Mucosa of gallbladder (tissue), 1 donor: ENCODE measurements at places on chromosomes 7 and 10. TPM values are rescaled to one million over a fixed set of nuclear protein-coding genes. Genes with fewer than 3 reads are reported as not detected.

- DNase-seq: no peak
Observed at GRCh38 chr7:36486336-36486735, 96.7 kb downstream of the ANLN start.

DNA sequence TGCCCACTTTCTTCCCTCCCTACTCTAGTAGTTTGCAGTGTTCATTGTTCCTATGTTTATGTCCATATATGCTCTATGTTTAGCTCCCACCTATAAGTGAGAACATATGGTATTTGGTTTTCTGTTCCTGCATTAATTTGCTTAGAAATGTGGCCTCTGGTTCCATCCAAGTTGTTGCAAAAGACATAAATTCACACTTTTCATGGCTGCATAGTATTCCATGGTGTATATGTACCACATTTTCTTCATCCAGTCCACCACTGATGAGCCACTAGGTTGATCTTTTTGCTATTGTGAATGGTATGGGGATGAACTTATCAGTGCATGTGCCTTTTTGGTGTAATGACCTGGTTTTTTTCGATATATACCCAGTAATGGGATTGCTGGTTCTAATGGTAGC is 1089.1 kb downstream of the GRM8 start:
- no peak for DNase-seq

- DNase-seq: no peak
Observed at GRCh38 chr7:98569691-98570337, 47.3 kb upstream of the NPTX2 start.

GRCh38 chr10:49781247-49781646 is 19.1 kb upstream of the OGDHL start:
- DNase-seq: no peak

DNA sequence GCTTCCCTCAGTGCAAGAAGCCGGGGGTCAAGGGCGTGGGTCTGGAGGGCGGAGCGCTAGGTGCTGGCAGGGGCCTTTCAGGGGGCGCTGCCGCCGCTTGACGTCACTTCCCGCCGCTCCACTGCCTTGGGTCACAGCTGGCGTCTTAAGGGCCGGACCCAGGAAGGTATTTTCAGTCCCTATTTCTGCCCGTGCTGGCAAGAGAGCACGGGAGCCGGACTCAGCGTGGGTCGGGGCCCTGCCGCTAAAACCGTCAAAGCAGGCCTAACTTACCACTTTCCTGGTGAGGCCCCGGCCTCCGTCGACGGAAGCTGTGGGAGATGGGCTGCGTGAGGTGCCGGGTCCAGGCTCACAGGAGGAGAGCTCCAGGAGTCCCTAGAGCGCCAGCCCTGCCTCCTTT is 12.0 kb downstream of the VAX1 start:
- DNase-seq: no peak

DNA sequence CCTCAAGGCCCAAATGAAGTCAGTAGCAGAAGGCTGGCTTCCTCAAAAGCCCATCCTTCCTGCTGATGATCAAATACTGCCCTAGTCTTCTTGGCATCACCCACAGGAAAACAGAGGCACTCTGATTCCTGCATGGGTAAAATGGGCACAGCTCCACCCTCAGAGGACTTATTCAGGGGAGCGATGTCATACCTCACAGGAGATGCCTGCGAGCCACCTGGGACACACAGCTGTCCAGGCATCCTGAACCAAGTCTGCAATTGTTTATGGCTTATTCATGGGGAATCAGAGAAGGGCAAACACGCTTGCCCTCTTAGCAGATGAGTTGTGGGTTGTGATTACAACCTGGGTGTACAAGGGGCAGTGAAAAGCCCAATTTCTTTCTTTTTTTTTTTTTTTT is 22.0 kb upstream of the LMTK2 start:
- DNase-seq: no peak

- DNase-seq: no peak
Observed at GRCh38 chr7:26989897-26990670, 105.7 kb downstream of the HOXA1 start.

DNA sequence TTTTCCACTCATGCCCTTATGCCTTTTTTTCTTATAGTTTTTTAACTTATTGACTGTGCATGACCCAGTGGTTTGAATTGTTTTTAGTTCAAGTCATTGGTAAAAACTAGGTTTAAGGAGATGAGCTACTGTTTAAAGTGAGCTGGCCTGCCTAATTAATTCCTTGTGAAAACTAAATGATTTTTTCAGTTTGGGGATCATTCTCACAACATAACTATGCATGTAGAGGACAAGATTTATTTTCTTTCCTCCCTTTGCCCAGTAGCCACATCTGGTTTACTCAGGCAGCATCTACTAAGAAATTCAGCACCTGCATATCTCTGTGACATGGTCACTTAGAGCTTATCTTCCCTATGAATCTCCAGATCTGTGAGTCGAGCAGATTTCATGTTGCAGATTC is 1.7 kb downstream of the ADO start:
- no peak for DNase-seq

DNA sequence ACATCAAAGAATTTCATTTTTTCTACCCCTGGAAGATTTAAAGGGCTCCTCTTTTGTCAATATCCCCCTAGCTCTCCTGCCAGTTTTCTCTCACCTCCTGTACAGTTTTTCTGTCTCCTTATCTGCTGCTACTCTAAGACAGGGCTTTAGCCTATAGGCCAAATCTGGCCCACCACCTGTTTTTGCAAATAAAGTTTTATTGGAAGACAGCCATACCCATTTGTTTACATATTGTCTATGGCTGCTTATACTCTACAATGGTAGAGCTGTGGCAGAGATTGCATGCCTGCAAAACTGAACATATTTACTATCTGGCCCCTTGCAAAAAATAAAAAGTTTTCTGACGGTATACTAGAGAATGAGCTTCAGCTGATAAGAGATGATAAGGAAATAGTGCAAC is 37.4 kb upstream of the GARS1 start:
- no peak for DNase-seq

- no peak for DNase-seq
Observed at GRCh38 chr7:122311050-122311700, 6.6 kb upstream of the FEZF1 start.

DNA sequence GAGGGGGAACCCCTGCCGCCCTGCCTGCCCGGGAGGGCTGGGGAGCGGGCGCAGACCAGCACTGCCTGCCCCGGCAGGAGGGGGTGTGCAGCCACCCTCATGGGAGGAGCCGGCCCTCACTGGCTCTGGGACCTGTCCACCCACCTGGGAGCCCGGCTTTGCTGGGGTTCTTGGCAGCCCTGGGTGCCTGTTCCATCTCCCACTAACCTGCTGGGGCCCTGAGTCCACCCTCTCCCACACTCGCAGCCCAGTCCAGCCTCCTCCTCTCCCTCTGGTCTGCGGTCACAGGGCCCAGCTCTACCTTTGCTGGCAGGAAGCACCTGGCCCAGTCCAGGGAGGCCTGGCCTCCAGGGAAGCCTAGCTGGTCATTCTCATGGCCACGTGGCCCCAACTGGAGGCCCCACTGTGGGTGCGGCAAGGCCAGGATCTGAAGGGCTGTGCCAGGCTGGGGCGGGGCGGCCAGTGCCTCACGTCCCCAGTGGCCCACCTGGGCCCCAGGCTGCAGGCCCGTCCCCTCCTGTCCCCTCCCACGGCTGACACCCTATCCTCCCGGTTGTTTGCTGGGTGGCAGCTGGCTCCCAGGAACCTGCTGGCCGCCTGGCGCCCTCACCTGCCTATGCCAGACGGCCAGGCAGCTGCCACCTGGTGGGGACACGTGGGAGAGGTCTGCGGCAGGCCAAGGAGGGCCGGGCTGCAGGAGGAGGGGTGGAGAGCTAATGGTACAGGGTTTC is at the start of gene TMEM184A:
TSS of gene TMEM184A (minus strand) at position 393 of the 731 bp plus-strand sequence. CDS start 721 bp downstream, outside the sequence.
- peak; percentile 92 for DNase-seq

DNA sequence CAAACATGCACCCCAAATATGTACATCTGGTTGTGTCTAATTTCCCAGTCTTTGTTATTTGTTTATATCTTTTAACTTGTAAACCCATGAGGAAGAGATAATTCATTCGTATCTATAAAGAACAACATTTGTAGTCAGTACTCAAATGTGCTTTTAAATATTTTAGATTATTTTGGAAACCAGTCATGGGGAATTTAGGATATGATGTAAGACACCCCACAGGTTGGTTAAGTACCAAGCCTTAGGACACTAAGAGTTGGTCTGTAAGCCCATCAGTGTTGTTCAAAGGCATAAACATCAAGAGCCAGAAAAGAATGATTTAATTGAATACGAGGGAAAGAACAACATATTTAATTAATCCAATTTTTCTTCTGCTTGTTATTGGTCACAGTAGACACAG is 421.1 kb upstream of the SEMA3C start:
- no peak for DNase-seq

- DNase-seq: no peak
Observed at GRCh38 chr10:43254199-43254730, 12.6 kb downstream of the RASGEF1A start.

GRCh38 chr10:101216207-101217043 is 12.8 kb downstream of the LBX1 start:
- no peak for DNase-seq

GRCh38 chr10:99983280-99983988 is 26.3 kb downstream of the DNMBP start:
- peak; percentile 19 for DNase-seq

DNA sequence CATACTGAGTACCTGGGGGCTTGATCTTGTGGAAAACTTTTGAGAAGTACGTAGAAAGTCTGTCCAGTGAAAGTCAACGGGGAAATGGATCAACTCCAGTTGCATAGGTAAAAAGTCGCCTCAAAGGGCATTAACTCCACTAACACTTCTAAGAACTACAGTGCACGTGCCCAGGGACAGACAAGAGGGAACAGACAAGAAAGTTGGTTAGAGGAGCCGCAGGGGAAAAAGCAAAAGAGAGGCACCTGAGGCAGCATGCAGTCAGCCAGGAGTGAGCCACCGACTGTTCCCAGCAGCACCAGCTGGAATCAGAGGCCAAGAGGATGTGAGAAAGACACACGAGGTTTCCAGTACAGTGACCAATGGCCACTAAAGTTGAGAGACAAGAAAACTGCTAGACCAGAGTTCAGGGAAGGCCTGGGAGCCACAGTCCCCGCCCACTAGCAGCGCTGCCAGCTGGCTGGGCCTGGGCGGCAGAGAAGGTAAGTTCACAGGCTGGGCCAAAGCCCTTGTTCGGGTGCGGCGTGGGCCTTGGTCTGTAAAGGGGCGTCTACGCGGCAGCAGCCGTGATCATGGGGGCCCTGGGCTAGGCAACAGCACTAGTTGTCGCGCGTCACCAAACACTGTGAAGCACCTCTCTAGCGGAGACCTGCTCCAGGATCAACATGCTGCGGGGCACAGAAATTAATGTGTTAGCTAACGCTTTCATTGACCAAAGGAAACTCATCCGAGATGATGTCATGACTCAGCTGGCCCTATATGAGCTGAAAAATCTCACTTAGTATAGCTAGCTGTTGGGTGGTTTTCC is 14.0 kb downstream of the ITGB1 start:
- no peak for DNase-seq

DNA sequence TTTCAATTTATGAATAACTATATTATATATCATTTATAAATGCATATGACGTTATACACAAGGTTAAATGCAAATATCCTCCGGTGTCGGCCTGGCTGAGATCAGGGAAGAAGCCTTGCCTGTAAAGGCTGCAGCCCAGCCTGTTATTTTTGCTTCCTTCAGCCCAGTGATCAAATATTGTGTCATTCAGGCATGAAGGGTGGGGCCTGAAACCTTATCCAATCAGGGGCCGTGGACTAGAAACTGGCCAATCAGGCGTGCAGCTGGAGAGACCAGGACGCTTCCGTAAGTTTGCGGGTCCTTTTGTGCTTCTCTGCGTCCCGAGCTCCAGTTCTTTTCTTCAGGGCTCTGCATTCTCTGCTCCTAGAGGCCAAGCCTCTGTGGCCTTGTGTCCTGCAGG is at the start of gene ZNF722:
TSS of gene ZNF722 (plus strand) at position 301 of the 400 bp plus-strand sequence. CDS start 113 bp downstream, outside the sequence.
- DNase-seq: no peak

DNA sequence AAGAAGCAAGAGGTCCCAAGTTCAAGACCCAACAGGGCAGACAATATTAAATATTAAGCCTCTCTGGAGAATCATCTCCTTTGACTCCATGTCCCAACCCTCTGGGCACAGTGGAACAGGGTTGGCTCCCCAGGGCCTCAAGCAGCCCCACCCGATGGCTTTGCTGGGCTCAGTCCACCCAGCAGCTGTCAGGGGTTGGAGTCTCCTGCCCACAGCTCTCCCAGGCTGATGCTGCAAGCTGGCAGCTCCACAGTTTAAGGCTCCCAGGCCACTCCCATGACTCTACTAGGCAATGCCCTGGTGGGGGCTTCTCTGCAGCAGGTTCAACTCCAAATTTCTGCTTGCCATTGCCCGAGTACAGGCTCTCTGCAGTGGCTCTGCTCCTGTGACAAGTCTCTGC is 55.1 kb downstream of the LARP4B start:
- no peak for DNase-seq

- DNase-seq: no peak
Observed at GRCh38 chr7:38217672-38218071, 39.6 kb downstream of the STARD3NL start.

- DNase-seq: no peak
Observed at GRCh38 chr7:105257338-105257737, 131.4 kb downstream of the SRPK2 start.

- DNase-seq: no peak
Observed at GRCh38 chr10:123241391-123242141, 87.4 kb downstream of the BUB3 start.

DNA sequence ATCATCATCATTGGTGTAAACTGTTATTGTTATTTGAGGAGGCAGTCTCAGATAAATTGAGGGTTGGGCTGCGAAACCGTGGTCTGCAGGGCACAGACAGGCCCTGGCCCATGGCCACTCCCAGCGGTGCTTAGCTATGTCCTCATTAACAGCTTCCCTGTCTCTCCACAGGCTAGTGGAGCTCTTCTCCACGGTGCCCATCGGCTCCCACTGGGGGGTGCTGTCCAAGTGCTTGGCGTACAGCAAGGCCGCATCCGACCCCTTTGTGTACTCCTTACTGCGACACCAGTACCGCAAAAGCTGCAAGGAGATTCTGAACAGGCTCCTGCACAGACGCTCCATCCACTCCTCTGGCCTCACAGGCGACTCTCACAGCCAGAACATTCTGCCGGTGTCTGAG is 21.6 kb downstream of the GPR26 start:
- DNase-seq: no peak

GRCh38 chr7:100808354-100808875 is 18.9 kb downstream of the EPHB4 start:
- DNase-seq: no peak

- DNase-seq: peak; percentile 89
Observed at GRCh38 chr7:47669178-47669891, 87.4 kb upstream of the TNS3 start.

- no peak for DNase-seq
Observed at GRCh38 chr7:150801946-150802771, 1.6 kb downstream of the TMEM176A start.

Gene FAM25A
- total RNA-seq: not detected

Gene LOXL4
- total RNA-seq: 4.9 TPM

Gene BICC1
- 5.1 TPM for total RNA-seq

Gene ITGB8
- total RNA-seq: 66.5 TPM

Gene AKR1D1
- 0.37 TPM for total RNA-seq

Gene DLX5
- total RNA-seq: not detected

Gene PITX3
- not detected for total RNA-seq

Gene SORCS1
- total RNA-seq: 3.1 TPM

Gene TMEM196
- not detected for total RNA-seq

Gene NPVF
- total RNA-seq: not detected

Gene PDE1C
- 2.4 TPM for total RNA-seq

Gene ZNF25
- 9.4 TPM for total RNA-seq

Gene POM121
- total RNA-seq: 46.7 TPM

Gene IKZF5
- total RNA-seq: 15.3 TPM

Gene CPXM2
- total RNA-seq: 7.6 TPM

Gene PALD1
- total RNA-seq: 15.5 TPM
